Calu3 (cell line): ENCODE measurements at places on chromosomes 7 and 10. TPM values are rescaled to one million over a fixed set of nuclear protein-coding genes. Genes with fewer than 3 reads are reported as not detected.
A peak's percentile ranks its signal among the peaks of the same experiment; 100 is the strongest.

DNA sequence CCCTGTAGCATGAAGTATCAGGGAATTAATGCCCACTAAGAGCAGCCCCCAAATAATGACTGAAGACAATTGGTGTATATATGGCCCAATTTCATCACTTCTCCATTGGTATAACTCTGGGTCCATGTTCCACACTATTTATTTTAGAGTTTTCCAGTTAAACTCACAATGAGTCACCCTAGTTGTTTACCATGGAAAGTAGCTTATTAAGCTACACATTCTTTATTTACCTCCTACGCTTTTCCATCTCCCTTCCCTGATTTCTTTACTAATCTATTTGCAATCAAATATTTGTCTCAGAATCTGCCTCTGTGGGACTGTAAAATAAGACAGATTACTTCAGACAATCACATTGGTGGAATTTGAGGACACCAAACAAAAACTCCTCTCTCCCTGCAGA lies 655.6 kb downstream of the SORCS1 start:
- no peak for DNase-seq

DNA sequence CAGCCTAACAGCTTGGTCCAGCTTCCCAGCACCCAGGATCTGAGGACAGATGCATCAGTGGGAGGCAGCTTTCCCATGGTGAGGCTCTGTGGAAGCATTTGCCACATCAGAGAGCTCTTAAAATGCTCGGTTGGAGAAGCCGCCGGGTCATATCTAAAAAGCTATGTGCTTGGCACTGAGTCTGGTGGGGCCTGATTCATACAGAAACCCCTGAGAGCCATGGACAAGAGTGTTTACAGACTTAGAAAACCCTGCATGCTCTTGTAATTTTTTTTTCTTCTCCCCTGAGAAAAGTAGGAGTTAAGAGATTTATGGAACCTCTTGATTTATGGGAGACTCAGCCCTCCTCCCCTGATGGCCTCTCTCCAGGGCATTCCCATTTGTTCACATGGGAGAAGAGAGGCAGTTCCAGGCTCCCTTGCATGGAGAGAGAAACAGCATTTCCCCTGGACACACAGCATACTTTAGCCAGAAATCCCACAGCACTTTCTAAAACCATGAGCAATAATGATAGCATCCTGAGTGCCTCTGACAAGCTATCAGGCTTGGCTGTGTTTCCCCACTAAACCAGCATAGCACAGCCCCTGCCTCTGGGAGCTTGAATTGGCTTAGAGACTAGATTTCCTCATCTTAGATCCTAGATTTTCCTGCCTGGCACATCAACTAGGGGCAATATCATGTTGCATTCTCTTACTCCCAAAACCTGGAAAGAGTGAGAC lies 322.1 kb upstream of the AUTS2 start:
- DNase-seq, result no peak

DNA sequence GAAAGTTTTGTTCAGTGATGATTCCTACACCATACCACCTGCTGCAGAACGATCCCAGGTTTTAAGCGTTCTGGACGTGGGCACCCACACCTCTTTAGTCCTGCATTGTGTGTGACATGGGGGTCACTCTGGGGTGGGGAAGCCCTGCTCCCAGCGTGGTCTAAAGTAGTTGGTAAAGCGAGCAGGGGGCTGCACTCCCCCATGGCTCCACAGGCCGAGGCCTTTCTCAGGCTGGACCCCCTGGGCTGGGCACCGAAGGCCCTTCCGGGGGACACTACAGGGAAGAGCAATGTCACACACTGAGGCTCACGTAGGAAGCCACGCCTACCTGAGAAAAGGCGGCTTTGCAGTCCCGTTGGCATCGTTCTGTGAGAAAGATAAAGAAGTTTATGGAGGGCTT lies 12.3 kb downstream of the BRI3 start:
- no peak for DNase-seq

DNA sequence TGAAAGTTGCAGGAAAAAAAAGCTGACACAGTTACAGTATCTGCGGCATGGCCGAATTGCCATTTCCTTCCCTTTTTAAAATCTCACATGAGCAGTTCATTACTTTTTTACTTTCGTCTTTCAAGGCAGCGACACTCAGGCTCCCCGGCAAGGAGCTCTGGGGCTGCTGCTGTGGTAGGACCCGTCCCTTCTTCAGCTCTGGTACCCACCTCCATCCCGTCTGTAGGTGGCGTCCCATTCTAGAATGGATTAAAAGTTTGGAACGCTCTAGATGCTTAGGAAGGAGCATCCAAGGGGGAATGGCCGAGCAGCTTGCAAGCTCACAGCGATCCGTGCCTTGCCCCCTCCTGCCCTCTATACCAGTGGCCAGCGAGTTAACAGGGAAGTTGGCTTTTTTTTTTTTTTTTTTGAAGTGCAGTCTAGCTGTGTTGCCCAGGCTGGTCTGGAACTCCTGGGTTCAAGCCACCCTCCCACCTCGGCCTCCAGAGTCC lies 22.8 kb upstream of the TTYH3 start:
- no peak for DNase-seq

DNA sequence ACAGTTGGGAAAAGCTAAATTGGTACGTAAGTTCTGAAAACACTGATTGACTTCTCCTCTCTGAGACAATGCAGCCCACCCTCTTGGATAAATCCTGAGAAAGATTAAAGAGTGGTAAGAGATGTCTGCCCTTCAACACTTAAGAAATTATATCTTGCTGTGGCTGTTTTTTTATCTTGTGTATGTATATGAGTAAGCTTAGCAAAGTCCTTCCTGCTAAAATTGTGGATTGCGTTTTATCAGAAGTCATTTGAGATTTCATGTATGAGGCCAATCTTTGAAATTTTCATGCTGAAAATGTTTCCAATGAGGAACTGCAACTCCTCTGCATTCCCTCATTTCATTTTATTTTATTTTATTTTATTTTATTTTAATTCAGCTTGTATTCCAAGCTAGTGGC lies 106.2 kb upstream of the INHBA start:
- no peak for DNase-seq

DNA sequence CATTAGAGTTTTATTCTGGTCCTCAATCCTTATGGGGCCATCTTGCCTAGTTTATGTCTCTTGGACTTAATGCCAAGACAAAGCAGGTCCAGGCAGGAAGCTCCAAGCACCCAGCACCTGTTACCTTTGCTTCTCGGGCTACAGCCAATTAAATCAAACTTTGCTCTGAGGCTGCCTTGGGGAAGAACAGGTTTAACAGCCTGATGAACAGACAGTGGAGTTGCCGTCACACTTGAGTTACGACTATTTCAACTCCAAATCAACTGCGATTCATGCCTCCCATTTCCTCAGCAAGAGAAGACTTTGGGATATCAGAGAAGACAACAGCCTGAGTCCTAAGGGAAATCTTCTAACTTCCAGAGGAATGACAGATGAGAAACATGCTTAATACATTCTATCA lies 62.2 kb downstream of the XPNPEP1 start:
- no peak for DNase-seq

DNA sequence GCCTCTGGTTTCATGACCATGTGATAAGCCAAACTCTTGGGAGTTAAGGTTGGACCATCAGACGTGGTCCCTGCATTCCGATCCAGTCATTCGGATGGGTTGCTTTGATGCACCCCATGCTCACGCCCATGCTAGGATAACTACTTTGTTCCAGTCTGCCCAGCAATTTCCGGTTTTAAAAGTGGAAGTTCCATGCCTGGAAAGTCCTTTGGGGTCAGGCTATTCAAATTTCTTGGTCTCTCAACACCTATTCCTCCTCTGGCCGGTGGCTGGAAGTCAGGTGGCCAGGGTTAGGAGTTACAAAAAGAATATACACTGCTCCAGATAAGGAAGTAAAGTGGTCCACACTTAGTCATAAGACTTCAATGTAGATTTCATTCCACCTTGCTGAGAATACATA lies 37.7 kb upstream of the HABP2 start:
- no peak for DNase-seq

- no peak for DNase-seq
Observed at GRCh38 chr10:103715430-103715829, 139.9 kb downstream of the SH3PXD2A start.

- DNase-seq, result peak; percentile 60
Observed at GRCh38 chr7:46486256-46487206, 565.5 kb upstream of the IGFBP3 start.

GRCh38 chr10:7085913-7086589 lies 324.8 kb downstream of the SFMBT2 start:
- DNase-seq, result no peak

- no peak for DNase-seq
Observed at GRCh38 chr10:27724287-27724686, 21.3 kb downstream of the MKX start.

DNA sequence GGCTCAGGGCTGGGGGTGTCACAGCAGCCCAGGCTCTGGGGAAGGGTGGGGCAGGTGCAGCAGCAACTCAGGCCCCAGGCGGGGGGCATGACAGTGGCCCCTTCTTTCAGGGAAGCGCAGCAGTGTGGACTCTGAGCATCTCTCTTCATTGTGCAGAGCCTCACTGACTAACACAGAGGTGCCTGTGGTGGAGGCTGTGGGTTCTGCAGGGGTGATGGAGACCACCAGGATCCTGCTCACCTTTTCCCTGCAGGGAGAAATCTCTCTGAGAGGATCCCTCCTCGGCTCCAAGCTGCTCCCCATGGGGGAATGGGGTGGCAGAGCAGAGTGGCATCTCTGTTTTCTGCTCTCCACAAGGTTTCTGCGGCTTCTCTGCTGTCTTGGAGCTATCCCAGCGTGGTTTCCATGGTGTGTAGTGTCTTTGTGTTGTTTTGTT lies 37.8 kb upstream of the SHH start:
- DNase-seq, result no peak

DNA sequence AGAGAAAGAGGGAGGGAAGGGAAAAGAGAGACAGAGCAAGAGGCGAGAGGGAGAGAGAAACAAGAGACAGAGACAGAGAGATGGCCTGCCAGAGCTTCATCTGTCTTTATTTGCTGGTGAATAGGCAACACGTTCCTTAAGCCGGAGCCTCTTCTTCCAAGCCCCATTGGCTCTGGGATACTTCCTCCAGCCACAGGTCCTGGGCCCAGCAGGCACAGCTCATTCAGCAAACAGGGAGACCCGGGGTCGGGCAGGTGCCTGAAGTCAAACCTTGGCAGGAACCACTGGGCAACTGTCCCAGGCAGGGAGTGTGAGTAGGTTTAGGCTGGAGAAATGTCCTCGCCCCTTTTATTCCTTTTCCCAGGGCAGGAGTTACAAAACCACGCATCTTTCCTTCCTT lies 68.2 kb downstream of the MYL10 start:
- no peak for DNase-seq

DNA sequence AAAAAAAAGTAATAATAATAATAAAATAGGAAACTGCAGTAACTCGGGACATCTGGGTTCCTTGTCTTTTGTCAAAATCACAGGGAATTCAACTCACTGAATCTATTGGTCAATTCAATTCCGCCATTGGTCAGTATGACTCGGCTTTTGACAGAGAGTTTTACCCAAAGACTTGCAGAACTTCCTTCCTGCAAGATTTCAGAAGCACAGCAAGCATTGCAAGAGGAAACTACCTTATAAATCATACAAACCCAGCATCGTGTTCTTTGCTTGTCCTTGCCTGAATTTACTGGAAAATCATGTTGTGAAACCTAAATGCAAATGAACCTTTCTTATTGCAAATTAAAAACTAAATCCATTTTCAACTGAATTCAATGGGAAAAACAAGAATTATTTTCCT lies 15.5 kb downstream of the KLF6 start:
- no peak for DNase-seq

DNA sequence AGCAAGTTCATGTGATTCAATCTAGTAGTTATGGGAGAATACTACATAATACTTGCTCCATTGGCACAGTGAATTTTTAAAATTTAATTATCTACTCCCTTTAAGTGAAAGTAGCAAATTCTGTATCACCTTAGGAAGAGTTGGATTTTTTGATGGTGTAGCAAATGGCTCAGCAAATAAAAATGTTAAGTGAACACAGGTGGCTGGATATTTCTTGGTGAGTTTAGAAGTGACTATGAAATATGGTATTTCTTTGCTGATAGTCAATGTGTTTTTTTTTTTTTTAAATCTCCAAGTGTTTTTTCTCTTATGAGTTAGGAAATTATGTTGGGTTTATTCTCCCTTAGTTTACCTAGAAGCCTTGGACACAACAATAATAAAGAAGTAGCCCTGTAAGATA lies 67.8 kb downstream of the CREM start:
- DNase-seq, result no peak

- DNase-seq, result no peak
Observed at GRCh38 chr7:65798111-65799075, 74.5 kb upstream of the VKORC1L1 start.

DNA sequence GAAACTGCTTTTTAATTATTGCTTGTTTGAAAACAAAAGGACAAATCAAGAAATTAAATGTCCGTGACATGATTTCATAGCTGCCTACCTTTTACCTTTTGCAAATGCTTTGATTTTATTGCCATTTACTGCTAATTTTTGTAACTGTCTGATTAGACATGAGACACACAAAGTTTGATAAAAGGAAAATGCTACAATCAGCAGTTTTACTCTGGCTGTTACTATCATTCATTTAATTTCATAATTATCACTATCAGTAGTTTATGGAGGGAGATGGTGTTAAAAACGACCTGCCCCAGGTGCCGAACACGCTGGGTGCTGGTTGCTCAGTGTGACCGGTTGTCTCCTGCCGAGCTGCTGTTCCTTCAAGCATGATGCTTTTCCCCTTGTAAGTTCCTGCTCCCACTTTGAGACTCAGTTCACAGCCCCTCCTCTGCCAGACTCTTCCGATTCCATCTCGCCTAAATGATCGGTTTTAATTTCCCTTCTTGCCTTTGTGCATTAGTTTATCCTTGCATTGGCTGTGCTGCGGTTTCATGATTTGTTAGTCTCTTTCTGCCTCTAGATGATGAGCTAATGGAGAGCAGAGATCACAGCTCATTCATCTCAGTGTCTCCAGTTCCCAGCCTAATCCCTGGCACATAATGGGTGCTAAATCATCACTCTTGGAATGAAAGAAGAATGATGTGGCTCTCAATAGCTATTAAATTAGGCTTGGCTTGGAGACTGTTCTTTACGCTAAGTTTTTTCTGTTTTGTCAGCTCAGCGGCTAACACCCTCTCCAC lies 110.6 kb downstream of the PFKFB3 start:
- DNase-seq, result no peak

TCAF1 gene
- 26.7 and 27.1 TPM in 2 replicates for total RNA-seq

DGKI gene
- not detected in 2 replicates for total RNA-seq

COL1A2 gene
- not detected in 2 replicates for total RNA-seq

NUTM2B gene
- total RNA-seq, result 0.76 and 0.78 TPM in 2 replicates

DRGX gene
- total RNA-seq, result not detected in 2 replicates

SP4 gene
- total RNA-seq, result 15.8 and 15.9 TPM in 2 replicates

SPDYE2B gene
- total RNA-seq, result not detected in 2 replicates

AASS gene
- total RNA-seq, result 12.7 and 18.7 TPM in 2 replicates

PRRT4 gene
- 0.15 TPM in 1 of 2 replicates, not detected in the other for total RNA-seq

LRMDA gene
- total RNA-seq, result 5.5 and 7.6 TPM in 2 replicates
